ENCODE measurements at places on chromosomes 5 and 9. TPM values are rescaled to one million over a fixed set of nuclear protein-coding genes. Genes with fewer than 3 reads are reported as not detected.

Gene SEC16A
- 29.2 TPM for total RNA-seq

Gene SLC34A3
- not detected for total RNA-seq

Gene NOTCH1
- total RNA-seq: 8.0 TPM

Gene CTNNAL1
- total RNA-seq: 309 TPM

Gene PCDHA9
- 0.02 TPM for total RNA-seq

Gene PDE6A
- 0.02 TPM for total RNA-seq

Gene EFNA5
- total RNA-seq: 50.2 TPM

Gene CDKN2B
- total RNA-seq: not detected

Gene OCLN
- 7.7 TPM for total RNA-seq

Gene BARX1
- 0.37 TPM for total RNA-seq

Gene ZBTB34
- 5.3 TPM for total RNA-seq

Gene CTNND2
- total RNA-seq: 10.6 TPM

Gene EGR1
- total RNA-seq: 10.6 TPM

Gene NIM1K
- total RNA-seq: not detected
